ENCODE measurements at places on chromosomes 2 and 18. TPM values are rescaled to one million over a fixed set of nuclear protein-coding genes. Genes with fewer than 3 reads are reported as not detected.

The MAP2 gene
- total RNA-seq = 0.21 TPM

DNA sequence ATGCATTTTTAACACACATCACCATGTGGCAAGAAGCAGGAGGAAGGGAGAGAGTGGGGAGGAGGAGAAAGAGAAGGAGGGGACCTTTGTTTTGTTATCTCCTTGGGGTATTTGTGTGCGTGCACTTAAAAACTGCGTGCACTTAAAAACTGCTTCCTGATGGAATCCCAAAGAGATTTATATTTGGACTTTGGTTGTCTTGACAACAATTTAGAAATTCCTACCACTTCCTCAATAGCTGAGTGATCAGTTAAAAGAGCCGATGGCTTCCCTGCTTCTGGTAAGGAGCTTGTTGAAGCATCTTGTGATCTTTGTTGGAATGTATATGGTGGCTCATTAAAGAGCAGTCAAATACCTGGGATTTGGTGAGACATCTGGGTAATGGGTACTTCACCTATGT is 4.5 kb downstream of the RAB31 start:
- no peak overlapping the region for H3K27ac ChIP-seq
- H3K36me3 ChIP-seq = no peaks in the 10 kb centered on the region
- peaks cover 20% of the 10 kb centered on the region for H3K4me1 ChIP-seq
- H3K27me3 ChIP-seq = peaks cover 84% of the 10 kb centered on the region
- DNase-seq = no peak
- H3K4me3 ChIP-seq = no peak overlapping the region

The EFEMP1 gene
- not detected for total RNA-seq

DNA sequence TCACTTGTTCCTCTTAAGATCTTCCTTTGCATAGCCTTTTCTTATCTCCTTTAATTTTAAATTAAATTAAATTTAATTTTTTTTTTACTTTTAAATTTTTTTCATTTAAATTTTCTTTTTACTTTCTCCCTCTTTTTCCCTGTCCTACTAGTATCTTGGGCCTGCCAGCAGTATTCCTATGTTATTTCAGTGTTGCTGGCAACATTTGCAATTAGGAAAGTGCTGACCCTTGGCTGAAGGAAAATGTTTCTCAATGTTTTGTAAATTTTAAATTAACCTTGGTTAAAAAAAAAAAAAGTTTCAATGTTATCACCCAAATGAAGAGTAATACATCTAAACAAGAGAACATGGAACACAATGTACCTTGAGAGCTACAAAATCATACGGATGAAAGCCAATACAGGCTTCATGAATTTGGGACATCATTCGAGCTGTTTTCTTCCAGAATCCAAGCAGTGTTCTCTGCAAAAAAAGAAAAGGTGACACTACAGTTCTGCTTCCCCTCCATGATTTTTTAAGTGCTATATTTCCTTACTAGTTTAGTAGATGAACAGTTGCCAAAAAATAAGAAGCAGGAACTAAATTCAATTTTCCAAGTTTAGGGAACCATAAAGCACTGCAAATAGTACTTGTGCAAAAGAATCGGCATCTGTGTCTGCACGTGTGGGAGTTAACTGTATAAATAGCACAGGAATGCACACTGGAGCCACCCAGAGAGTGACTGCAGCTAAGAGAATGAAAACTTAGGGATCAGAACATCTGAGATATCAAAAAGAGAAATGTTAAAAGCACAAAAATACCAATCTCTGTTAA is 55.8 kb downstream of the ICA1L start:
- peaks cover 19% of the 10 kb centered on the region for H3K36me3 ChIP-seq
- H3K4me1 ChIP-seq = peaks cover 4% of the 10 kb centered on the region
- no peak overlapping the region for H3K4me3 ChIP-seq
- no peak overlapping the region for H3K27ac ChIP-seq
- no peak for DNase-seq

- H3K4me1 ChIP-seq = no peaks in the 10 kb centered on the region
- peaks cover 10% of the 10 kb centered on the region for H3K36me3 ChIP-seq
- no peak overlapping the region for H3K27ac ChIP-seq
- no peaks in the 10 kb centered on the region for H3K27me3 ChIP-seq
Observed at GRCh38 chr2:105272176-105272575, 30.6 kb downstream of the GPR45 start.

The ANKRD29 gene
- not detected for total RNA-seq

The CDK15 gene
- total RNA-seq = not detected

GRCh38 chr18:79754022-79754761 is 43.5 kb upstream of the KCNG2 start:
- no peak for DNase-seq
- no peaks in the 10 kb centered on the region for H3K27me3 ChIP-seq
- peaks cover 42% of the 10 kb centered on the region for H3K36me3 ChIP-seq
- no peak overlapping the region for H3K4me3 ChIP-seq
- H3K4me1 ChIP-seq = no peaks in the 10 kb centered on the region

GRCh38 chr2:177599139-177599688 is 206.6 kb downstream of the AGPS start:
- H3K36me3 ChIP-seq = no peaks in the 10 kb centered on the region
- no peaks in the 10 kb centered on the region for H3K27me3 ChIP-seq
- no peak for DNase-seq
- H3K4me1 ChIP-seq = no peaks in the 10 kb centered on the region
- H3K4me3 ChIP-seq = no peak overlapping the region
- H3K27ac ChIP-seq = no peak overlapping the region

- H3K27me3 ChIP-seq = no peaks in the 10 kb centered on the region
- no peaks in the 10 kb centered on the region for H3K36me3 ChIP-seq
- H3K27ac ChIP-seq = no peak overlapping the region
- H3K4me3 ChIP-seq = no peak overlapping the region
- H3K4me1 ChIP-seq = no peaks in the 10 kb centered on the region
- no peak for DNase-seq
Observed at GRCh38 chr2:37746883-37747282, 75.4 kb upstream of the CDC42EP3 start.

The CASP10 gene
- total RNA-seq = 26.5 TPM

All from activated naive CD8-positive, alpha-beta T cell treated with anti-CD3 and anti-CD28 coated beads for 36 hours (primary cell).